ENCODE measurements at places on chromosomes 5 and 9.

- no peak for DNase-seq
Measured at GRCh38 chr5:40333459-40334241, 346.1 kb upstream of the PTGER4 start.

DNA sequence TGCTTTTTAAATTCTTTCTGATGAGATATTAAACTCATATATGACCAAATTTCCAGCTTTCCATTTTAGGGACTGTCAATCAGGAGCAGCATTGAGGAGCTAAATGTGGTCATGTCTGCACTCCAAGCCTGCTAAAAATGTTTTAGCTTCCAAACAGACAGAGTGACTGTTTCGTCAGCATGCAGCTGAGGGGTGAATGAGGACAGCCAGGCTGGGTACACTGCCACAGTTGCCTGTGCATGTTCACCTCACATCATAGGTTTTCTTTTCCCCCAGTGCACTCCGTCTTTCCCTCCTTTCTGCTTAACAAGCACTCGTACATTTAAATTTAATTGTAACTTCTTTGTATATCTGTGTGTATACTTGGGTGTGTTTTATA is 138.1 kb downstream of the ARRDC3 start:
- no peak for DNase-seq

- no peak for DNase-seq
Measured at GRCh38 chr9:125990793-125991220, 243.6 kb downstream of the PBX3 start.

- DNase-seq, result no peak
Measured at GRCh38 chr5:167699432-167699831, 592.0 kb upstream of the WWC1 start.

- no peak for DNase-seq
Measured at GRCh38 chr9:18746631-18747030, 272.7 kb downstream of the ADAMTSL1 start.

- no peak for DNase-seq
Measured at GRCh38 chr9:2180704-2181103, 165.6 kb downstream of the SMARCA2 start.

DNA sequence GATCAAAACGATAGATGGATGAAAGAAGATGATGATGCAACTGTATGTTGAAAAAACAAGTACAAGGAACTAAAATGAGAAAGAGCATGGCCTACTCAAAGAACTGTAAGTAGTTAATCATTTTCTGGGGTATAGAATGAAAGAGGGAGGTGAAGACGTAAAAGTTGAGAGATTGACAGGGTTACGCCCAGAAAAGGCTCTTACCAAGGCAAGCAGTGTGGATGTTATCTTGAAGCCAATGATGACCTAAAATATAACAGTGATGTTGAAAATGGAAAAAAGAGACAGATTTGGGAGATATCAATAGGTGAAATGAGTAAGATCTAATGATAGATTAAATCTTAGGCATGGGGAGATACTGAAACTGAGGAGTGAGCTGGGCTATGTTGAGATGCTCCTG is 80.4 kb upstream of the GNAQ start:
- DNase-seq, result no peak

DNA sequence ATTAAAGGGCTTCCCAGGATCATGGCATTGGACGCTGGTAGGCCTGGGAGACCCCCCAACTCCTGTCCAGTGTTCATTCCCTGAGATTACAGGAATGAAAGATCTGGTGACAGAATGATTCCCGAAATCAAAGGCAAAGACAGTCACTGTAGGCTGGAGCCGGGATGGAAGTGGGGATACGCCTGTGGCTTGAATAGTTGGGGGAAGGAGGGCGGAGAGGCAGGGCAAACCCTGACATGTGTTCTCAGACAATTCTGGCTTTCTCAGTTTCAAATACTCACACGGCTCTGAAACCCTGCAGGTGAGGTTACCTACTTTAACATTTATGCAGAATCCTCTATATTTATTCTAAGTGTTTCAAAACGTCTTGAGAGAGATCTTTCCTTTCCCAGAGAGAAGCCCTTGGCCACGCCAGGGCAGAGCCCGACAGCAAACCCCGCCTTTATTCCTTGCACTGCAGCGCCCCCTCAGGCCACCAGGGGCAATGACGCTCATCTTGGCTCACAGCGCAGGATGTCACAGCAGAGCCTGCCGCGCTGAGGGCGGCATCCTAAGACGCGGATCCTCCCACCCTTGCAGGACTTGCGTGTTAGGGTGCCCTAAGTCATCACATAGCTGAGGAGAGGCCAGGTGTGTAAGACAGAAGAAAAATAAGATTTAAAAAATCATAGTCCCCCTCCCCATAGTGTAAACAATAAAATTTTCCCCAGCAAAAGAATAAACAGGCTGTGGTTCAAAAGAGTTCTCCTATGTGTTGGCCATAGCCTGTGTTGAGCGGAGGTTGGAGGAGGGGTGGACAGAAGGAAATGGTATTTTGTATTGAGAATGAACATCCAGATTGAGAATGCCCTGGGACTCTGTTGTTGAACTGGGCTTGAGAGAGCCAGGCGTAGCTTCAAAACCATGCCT is 284.5 kb downstream of the NTRK2 start:
- no peak for DNase-seq

- DNase-seq, result no peak
Measured at GRCh38 chr9:8857068-8857925, 1057.7 kb upstream of the DMAC1 start.
